Hypothalamus (tissue), 51 donors: ENCODE measurements at places on chromosomes 2 and 18.

GRCh38 chr2:111535404-111535803, 348.6 kb downstream of the ANAPC1 start:
- no peak for DNase-seq

DNA sequence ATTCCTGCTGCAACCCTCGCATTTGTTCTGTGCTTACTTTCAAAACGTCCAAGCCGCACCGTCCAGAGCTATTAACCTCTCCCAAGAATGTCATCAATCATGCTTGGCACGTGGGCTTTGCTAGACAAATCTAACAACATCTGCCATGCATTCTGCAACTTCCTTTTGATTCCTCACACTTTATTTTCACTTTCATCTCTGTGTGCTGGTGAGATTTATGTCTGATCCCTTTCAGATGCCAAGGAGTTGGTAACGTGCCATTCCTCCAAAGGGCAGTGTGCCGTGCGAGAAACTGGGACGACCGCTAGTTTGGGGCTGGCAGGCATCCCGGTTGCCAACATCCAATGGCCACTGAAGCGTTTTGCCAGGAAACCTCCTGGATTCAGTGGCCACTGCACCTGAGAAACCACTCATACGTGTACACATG, 230.0 kb upstream of the PARD3B start:
- DNase-seq: peak; percentile 50

GRCh38 chr18:26763446-26764110, 101.9 kb downstream of the AQP4 start:
- DNase-seq: no peak

- no peak for DNase-seq
Observed at GRCh38 chr2:144300632-144301031, 219.3 kb downstream of the ZEB2 start.

DNA sequence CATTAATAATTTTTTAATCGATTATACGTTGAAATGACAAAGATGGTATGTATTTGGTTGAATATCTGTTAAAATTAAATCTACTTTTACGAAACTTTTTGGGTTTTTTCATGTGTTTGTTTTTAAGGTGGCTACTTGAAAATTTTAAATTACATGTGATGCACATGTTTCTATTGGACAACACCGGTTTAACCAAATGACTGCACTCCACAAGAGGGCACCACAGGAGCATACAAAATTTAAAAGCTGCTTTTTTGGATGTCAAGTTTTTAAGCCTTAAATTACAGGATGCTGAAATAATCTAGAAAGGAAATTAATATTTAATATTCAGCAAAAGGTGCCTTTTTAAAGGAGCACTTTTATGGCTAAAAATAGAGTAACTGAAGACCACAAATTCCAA, 98.7 kb downstream of the ACVR1 start:
- DNase-seq: no peak

DNA sequence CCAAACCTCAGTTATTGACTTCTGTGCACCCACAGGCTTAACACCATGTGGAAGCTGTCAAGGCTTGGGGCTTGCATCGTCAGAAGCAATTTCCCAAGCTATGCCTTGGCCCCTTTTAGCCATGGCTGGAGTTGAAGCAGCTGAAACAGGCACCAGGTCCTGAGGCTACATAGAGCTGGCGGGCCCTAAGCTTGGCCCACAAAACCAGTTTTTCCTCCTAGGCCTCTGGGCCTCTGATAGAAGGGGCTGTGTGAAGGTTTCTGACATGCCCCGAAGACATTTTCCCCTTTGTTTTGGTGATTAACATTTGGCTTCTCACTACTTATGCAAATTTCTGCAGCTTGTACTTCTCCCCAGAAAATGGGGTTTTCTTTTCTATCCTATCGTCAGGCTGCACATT, 9.1 kb upstream of the TMX3 start:
- no peak for DNase-seq

DNA sequence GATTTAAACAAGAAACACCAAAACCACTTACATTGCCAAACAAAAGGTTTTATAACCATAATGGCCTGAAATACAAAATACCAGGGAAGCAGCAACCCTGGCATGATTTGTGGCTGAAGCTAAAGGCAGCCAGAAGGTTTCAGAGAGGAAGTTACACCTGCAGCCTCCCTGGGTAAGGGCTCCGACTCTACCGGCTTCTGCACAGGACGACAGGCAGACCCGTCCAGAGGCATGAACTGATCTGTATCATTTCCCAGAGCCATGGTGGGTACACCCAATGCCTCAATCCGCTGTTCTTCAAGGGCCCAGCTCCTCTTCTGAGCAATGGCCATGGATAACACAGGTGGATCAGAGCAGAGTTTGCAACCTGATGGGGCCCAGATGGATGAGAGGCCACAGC, 71.6 kb downstream of the PXDN start:
- no peak for DNase-seq

- DNase-seq: no peak
Observed at GRCh38 chr2:234083572-234084348, 33.3 kb downstream of the SPP2 start.

GRCh38 chr18:41731884-41732283, 223.2 kb upstream of the PIK3C3 start:
- no peak for DNase-seq

- DNase-seq: no peak
Observed at GRCh38 chr2:200422532-200423261, 87.2 kb downstream of the KCTD18 start.

DNA sequence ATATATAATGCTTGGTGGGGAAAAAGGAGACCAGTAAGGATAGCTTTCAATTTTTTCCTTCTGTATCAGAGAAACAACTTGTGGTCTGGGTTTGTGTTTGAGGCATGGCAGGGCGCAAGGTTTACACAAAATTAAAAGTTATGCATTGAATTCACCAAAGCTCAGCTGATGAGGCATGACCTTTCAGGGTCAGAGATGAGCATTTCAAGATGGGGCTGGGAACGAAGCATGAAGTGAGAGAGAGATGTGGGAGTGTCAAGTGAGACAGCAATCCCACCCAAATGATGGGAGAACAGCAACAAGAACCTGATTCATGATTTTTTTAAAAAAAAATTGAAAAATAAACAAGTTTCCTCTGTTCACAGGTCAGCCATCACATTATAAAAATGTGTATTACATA, 4.9 kb downstream of the GPR55 start:
- DNase-seq: no peak

DNA sequence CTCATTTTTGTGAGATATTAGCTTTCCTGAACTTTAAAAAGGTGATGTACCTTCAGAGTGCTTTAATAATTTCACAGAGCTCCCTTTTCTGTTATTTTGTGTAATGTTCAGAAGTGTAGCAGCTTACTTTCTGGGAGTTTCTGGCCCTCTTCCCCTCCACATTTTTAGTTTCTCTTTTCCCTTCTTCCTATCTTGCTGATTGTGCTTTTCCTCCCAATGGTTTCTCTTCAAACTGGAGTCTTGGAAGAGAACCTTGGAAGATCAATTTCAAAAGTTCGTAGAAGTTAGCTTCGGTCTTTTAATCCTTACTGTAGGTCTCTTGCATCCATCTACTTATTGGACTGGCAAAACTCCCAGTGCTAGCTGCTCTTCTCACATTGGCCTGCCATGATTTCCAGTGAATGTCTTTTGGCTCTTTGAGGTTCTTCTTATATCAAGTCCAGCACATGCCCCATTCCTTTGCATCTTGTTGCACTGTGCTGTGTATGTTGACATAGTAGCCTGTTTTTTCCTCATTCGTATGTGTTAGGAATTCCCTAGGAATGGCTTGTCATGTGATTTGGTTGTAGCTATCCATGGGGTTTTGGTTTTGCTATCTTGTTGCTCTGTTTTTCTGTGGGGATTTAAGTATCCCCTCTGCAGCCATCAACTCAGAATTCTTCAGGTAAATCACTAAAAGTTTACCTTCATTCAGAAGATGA, 7.8 kb downstream of the CCNT2 start:
- no peak for DNase-seq

DNA sequence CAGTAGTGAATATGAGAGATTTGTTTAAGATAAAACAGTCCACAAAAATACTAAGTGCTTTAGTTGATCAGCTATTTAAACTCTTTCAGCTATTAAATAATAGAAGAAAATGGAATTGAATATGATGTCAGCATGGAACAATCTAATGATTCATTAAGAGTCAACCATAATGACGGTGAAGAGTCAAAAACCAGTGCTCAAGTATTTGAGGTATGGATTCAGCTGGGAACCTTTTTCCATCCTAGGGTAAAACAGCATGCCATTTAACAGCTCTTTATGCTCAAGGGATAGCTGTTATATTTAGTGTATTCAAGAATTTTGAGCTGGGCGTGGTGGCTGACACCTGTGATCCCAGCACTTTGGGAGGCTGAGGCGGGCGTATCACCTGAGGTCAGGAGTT, 29.7 kb downstream of the CARF start:
- DNase-seq: no peak

- no peak for DNase-seq
Observed at GRCh38 chr2:92074549-92074898, 2796.7 kb upstream of the TEKT4 start.

DNA sequence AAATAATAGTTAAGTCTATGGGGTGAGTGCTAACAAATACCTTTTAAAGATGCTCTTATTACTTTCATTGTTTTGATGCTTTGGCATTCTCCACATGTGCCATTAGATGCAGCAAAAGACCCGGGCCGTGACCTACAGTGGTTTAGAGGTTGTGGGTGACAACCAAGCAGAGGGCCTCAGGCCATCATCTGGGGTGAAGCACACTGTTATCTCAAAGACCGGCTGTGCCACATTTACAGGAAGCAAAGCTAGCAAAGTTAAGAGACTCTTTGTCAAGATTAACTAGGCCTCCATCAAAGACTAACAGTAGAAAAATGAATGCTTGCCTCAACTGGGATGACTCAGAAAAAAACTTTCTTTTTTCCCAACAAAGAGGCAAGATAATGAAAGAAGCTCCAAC, 695.3 kb downstream of the SATB2 start:
- no peak for DNase-seq

- no peak for DNase-seq
Observed at GRCh38 chr18:80227472-80227871, 19.8 kb downstream of the PARD6G start.

DNA sequence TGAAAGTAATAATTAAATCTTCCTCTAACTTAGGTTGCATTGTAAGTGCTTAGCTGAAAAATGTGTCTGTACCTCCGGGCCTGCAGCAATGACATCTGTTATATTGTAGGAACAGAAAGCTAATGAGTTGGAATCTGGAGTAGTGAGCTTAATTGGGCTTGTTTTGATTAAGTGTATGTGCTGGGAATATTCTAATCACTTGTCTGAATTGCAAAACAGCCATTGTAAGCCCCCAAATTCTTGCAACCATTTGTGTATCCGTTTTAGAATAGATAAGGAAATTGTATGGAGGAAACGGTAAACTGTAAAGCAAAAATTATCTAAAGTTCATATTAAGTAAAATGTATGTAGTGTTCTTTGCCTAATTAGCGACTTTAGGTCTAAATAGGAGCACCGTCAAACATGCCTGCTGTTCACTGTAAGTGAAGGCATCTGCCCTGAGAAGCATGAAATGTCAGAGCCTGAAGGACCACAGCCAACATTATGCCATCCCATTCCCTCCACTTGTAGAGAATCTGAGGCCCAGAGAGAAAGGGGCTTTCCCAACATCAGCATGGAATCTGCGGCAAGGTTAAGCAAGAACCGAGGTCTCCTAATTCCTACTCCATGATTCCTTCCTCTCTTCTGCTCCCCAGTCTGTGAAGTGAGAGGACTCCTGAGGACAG, 466.4 kb downstream of the TDRD15 start:
- no peak for DNase-seq

GRCh38 chr18:56207989-56208388, 430.4 kb downstream of the TXNL1 start:
- DNase-seq: no peak

- DNase-seq: no peak
Observed at GRCh38 chr18:7479756-7480155, 87.4 kb upstream of the PTPRM start.

GRCh38 chr18:3088449-3088848, 75.5 kb upstream of the LPIN2 start:
- DNase-seq: no peak

GRCh38 chr2:37880551-37880950, 44.5 kb upstream of the RMDN2 start:
- no peak for DNase-seq

GRCh38 chr2:148645539-148646230, 1.1 kb downstream of the EPC2 start:
- DNase-seq: peak; percentile 26

DNA sequence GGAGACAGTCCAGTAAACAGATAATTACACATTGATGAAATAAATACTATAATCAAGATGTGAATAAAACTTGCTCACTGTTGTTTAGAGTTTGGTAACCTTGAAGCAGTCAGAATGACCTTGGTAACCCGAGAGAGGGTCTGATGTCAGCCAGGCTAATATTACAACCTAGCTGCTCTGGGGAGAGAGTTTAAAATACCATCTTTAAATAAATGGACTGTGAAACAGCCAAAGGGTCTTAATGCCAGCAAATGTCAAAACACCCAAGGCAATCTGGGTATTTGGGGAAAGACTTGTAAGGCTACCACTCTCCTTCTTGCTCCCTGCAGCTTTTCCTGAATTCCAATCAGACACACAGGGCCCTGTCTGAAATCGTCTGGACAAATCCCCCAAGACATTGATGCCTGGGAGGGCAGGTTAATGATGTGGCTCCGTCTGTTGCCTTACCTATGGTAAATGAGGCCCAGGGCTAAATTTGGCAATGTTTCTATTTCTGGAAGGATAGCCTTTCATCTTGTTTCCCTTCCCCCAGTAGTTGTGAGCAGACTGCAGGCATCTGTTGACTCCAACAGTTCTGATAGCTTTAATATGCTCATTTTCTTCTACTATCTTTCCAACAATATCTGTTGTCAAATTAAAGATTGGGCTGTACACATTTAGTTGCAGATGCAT, 43.0 kb upstream of the ITGB6 start:
- DNase-seq: no peak

DNA sequence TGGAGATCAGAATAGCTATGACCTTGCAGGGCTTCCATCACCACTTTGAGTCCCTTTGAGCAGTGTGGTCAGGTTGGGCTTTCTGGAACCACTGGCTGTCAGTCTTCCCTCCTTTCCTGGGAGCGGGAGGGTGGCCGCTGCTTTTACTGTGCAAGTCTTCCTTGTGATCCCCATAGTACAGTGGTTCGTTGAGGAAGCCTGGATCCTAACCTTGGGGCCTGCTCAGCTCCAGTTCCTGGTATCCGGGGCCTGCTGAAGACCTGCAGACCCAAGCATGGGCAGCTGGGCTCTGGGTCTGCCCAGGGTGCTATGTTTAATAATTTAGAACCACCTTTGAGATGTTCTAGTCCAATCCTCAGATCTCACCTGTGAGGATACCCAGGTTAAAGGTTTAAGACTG, 104.2 kb downstream of the CLIP4 start:
- no peak for DNase-seq

DNA sequence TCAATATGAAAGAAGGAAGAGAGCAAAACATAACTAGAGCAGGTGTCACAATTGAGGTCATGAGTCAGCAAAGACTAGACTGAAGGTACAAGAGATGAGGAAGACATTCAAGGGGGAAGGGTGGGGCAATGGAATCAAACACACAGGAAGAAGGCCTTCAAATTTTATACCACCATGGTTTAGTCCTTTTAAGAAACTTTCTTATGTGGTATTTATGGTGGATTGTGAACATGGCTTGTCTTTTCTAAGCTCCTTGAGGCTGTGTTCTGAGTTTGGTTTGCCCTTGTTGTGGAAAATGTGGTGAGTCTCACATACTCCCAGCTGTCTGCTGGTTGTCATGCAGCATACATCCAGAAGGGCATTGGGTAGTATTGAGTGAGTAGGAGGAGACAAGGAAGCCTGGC, 62.1 kb downstream of the NABP1 start:
- DNase-seq: no peak
